ENCODE measurements at places on chromosomes 11 and 22. TPM values are rescaled to one million over a fixed set of nuclear protein-coding genes. Genes with fewer than 3 reads are reported as not detected.

SLC25A45 gene
- total RNA-seq = 15.2 TPM

SHANK3 gene
- 4.4 TPM for total RNA-seq

ART5 gene
- total RNA-seq = 0.18 TPM

RBM7 gene
- total RNA-seq = 21.0 TPM

CCDC82 gene
- total RNA-seq = 22.1 TPM

APLP2 gene
- 202 TPM for total RNA-seq

MPEG1 gene
- total RNA-seq = not detected

MAJIN gene
- total RNA-seq = not detected

MMP27 gene
- not detected for total RNA-seq

CCS gene
- total RNA-seq = 27.4 TPM

RCOR2 gene
- 1.2 TPM for total RNA-seq

C11orf16 gene
- not detected for total RNA-seq

OR10V1 gene
- not detected for total RNA-seq

CNGA4 gene
- total RNA-seq = 0.03 TPM

SYT9 gene
- total RNA-seq = 0.12 TPM

TBX1 gene
- 3.8 TPM for total RNA-seq

EXPH5 gene
- 0.05 TPM for total RNA-seq

TSPAN18 gene
- 3.4 TPM for total RNA-seq

CHRDL2 gene
- 4.0 TPM for total RNA-seq

GGT1 gene
- 97.2 TPM for total RNA-seq

DCHS1 gene
- 0.07 TPM for total RNA-seq

TENM4 gene
- 0.11 TPM for total RNA-seq

Data from A549 treated with AZD2906 at 1 μM for 4 hours (cell line).